ENCODE measurements at places on chromosomes 2 and 18.

GRCh38 chr2:221513232-221513631, 58.9 kb downstream of the EPHA4 start:
- no peak for DNase-seq

DNA sequence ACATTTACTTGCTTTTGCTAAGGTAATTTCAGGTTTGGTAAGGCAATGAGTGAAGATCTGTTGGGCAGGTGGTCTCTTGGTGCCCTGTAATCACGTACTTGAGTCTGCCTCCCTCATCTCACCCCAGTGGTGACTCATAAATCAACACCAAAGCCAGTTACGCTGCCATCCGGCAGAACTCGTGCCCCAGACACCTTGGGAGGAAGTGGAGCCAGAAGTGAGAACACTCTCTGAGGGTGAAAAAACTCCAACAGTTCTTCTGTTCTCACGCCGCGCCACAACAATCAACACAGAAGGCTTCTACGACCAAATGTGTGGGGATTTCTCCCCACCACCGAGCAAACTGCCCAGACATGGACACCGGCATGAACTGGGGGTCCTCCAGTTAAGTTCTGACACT, 206.2 kb downstream of the ARL4C start:
- DNase-seq, result peak; percentile 94

DNA sequence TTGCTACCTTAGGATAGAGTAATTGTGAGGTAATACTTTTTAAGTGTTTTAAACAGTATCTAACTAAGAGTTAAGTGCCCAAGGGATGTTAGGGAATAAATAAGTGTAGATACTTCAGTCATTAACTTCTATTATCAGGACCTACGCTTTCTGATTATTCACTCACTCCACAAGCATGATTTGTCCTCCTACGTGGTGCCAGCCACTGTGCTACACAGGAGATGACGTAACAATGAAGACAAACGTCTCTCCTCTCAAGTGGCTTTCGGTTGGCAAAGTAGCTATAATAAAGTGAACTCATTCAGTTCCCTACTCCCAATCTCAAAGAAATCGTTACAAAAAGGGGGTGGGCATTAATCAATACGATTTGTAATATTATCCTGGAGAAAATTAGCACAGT, 100.9 kb upstream of the SETBP1 start:
- DNase-seq, result no peak

- no peak for DNase-seq
These were observed 36.1 kb downstream of the RIT2 start for GRCh38 chr18:43079422-43079821.

DNA sequence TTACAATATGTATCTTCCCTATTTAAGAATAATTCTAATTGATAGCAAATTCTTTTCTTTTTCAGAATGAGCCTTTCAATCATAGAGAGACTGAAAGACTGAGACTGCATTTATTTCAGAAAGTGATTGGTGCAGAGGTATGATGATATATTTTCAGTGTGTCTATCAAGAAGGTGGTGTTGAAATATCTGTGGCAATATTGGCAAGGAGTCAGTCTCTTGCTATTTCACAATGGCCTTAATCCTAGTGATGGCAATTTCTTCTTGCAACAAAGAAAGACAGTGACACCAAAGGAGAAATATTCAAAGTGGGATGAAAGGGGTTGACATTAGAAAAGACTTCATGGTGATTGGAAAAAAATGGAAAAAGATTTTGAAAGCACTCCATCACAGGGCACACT, 21.7 kb upstream of the ZBTB14 start:
- DNase-seq, result no peak

- DNase-seq, result no peak
These were observed 75.4 kb downstream of the CSRNP3 start for GRCh38 chr2:165544897-165545296.

- DNase-seq, result no peak
These were observed 123.2 kb upstream of the BCL2L11 start for GRCh38 chr2:110997331-110998045.

GRCh38 chr2:191976436-191976835, 129.5 kb upstream of the CAVIN2 start:
- no peak for DNase-seq

DNA sequence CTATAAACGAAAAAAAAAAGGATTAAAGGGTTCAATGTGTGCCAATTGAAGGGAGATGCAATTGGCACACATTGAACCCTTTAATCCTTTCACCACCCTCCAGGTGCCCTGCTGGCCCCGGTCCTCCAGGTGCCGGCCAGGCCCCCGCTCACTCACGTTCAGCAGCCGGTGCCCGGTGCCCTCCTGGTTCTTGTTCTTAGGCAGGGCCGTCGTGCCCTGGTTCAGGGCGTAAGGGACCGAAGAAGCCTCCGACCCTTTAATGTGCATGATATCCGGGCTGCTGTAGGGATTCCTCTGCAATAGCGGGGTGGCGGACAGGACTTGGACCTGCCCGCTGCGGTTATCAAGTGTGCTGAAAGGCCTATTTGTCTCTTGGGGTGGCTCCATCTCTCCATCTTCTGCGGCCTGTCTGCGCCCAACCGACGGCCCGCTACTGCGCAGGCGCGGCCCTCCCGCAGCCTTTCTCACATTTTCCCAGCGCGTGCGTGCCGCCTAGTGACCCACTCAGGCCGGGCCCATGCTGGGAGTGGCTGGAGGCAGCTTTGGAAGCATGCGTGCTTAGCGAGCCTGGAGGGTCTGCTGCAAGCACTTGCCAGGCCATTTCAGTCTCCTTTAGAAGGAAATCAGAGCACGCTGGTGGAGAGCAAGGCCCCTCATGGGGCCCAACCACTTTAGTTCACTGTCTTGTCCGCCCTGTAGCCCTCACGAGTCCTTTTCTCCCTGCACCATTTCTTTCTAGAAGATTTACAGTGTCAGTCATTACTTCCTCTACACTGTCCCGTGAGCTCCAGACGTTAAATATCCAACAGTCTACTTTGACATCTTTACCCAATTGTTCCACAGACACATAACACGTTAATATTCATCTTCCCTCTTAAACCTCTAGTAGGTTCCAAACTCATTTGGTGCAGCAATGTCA, 24.3 kb downstream of the TMEM237 start:
- DNase-seq, result no peak

DNA sequence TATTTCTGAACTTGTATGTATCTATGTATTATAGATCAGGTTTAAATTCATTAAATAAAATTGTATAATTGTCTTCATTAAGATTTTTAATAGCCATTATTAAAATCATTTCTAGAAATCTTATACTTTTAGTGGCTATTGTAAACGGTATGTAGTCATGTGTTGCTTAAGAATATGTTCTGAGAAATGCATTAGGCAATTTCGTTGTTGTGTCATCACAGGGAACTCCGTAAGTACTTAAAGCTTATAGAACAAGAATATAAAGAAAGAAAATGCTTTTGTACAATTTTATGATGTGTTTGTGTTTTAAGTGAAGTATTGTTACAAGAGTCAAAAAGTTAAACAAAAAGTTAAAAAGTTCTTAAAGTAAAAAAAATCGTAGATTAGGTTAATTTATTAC, 765.8 kb downstream of the METTL4 start:
- DNase-seq, result no peak

DNA sequence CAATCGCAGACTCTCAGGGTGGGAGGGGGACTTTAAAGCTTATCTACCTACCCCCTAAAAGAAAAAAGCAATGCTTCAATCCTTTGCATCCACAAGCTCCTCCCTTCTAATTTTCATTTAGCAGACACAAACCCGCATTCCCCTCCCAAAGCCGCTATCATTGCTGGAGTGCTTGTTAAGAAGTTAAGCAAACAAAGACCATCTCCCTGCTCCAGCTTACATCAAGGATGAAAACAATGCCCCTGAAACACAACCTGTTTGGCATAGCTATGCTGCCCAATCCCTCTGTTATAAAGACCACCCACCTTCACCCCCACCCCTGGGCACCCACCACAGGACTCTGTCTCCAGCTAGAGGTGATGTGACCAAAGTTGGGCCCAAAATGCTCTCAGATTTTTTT, 33.0 kb downstream of the REEP1 start:
- DNase-seq, result no peak

GRCh38 chr2:641872-642815, 35.1 kb downstream of the TMEM18 start:
- DNase-seq, result no peak

DNA sequence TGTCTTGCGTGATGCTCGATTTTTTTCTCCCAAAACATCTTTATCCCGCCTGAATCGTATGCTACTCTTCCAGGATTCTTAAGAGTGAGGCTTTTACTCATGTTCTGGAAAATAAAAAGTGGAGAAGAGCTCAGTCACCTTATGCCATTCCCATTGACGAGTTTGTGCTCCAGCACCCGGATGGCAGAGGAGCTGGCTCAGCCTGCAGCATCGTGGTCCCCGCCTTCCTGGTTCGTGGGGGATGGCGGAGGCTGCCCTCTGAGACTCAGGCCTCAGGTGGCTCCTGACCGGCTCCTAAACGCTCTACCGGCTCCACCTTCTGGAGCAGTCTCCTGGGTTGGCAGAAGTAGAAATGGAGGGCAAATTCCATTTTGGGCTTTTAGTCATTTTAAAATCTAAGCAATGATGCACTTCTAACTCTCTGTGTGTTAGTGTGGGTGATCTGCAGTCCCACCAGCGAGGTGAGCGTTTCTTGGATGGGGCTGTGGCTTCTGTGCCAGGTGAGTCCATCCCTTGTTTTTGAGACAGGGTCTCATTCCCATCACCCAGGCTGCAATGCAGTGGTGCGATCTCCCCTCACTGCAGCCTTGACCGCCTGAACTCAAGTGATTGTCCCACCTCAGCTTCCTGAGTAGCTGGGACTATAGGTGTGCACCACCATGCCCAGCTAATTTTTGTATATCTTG, 27.8 kb downstream of the RTP5 start:
- no peak for DNase-seq

GRCh38 chr2:189116087-189116486, 63.5 kb downstream of the COL5A2 start:
- DNase-seq, result no peak

All from activated CD4-positive, alpha-beta T cell treated with anti-CD3 and anti-CD28 coated beads, Interleukin-2, Interleukin-4, amounts not matched to agents 100 ng/mL and 50 ng/mL, durations not matched to agents 16 hours and 8 hours (primary cell).